NCI-H526 (cell line): ENCODE measurements at places on chromosomes 16 and 17.

GRCh38 chr17:34201767-34202166 is 53.3 kb upstream of the CCL2 start:
- DNase-seq: no peak

DNA sequence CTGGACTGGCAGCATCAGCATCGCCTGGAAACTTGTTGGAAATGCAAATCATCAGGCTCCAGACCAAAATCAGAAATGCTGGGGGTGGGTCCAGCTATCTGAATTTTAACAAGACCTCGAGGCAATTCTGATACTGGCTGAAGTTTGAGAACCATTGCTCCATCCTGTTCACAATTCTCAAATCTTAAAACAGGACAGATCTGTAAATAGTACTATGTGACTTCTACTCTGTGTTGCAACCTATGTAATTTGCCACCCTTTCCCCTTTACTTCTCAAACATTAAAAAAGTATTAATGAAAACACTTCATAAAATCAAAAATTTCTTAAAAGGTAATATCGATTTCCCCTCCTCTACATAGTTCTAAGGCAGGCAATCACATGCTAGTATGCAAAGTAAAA is 28.5 kb downstream of the CACNG1 start:
- no peak for DNase-seq

DNA sequence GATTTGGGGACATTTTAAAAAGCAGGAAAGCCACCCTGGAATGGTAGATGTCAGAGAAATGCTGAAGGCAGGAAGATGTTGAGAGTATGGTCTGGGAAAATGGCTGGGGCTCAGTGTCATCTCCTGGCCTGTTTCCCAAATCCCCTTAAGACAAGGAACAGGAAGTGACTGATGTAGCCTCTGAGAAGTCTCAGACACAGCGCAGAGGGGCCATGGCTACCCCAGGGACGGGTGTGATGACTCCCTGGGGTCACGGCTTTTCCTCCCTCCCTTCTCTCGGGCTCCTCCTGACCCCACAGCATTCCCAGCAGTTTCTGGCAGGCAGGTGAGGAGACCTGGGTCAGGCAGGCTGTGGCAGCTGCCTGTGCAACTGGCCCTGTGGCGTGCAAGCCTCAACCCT is 45.4 kb downstream of the RAP1GAP2 start:
- no peak for DNase-seq

- no peak for DNase-seq
Observed at GRCh38 chr16:73126525-73126853, 78.6 kb upstream of the ZFHX3 start.

GRCh38 chr16:73196670-73197069 is 148.7 kb upstream of the ZFHX3 start:
- peak; percentile 79 for DNase-seq

GRCh38 chr17:57130708-57131461 is 45.8 kb downstream of the AKAP1 start:
- peak; percentile 86 for DNase-seq

- DNase-seq: no peak
Observed at GRCh38 chr16:68734782-68735181, 2.3 kb upstream of the CDH1 start.

- no peak for DNase-seq
Observed at GRCh38 chr17:15278924-15279477, 13.9 kb upstream of the PMP22 start.

- DNase-seq: no peak
Observed at GRCh38 chr16:4283939-4284338, 11.1 kb upstream of the TFAP4 start.

DNA sequence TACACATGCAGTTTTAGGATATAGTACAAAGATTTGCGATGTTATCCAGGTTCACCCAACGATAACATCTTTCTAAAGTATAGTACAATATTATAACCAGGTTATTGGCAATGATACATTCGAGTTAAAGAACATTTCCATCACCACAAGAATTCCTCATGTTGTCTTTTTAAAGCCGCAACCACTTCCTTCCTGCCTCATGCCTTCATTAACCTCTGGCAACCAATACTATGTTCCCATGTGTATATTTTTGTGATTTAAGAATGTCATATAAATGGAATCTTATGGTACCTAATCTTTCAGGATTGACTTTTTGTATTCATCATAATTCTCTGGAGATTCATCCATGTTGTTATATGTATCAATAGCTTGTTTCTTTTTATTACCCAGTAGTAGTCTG is 1183.2 kb downstream of the CDH11 start:
- no peak for DNase-seq

- no peak for DNase-seq
Observed at GRCh38 chr17:55814377-55814776, 63.5 kb downstream of the PCTP start.

- DNase-seq: peak; percentile 45
Observed at GRCh38 chr17:77054936-77055335, 85.8 kb upstream of the SEC14L1 start.

GRCh38 chr16:53761962-53762703 is 58.2 kb downstream of the FTO start:
- DNase-seq: no peak

DNA sequence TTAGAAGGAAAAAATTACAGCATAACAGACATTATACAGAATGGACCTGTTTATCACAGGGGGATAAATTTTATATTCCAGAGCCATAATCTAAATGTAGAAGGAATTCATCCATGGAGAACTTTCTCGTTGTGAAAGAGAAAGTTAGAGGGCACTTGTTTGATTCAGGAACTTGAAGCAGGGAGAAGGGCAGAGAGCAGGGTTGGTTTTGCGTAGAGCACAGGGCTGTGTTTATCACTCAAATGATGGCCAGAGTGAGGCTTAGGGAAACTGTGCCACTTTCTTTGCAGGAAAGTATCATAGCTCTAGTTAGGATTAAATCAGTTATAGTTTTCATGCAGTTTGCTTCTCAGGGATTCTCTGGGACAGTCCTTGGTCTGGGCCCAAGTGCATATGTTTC is 29.1 kb upstream of the MED13 start:
- DNase-seq: no peak

- DNase-seq: no peak
Observed at GRCh38 chr17:67055041-67055443, 10.7 kb downstream of the CACNG1 start.

- DNase-seq: no peak
Observed at GRCh38 chr17:47270946-47271705, 17.5 kb downstream of the ITGB3 start.

GRCh38 chr16:29943846-29944799 is 17.8 kb upstream of the TMEM219 start:
- peak; percentile 54 for DNase-seq

- DNase-seq: no peak
Observed at GRCh38 chr16:9824200-9825068, 357.8 kb downstream of the GRIN2A start.

- no peak for DNase-seq
Observed at GRCh38 chr16:87330257-87330624, 13.0 kb upstream of the C16orf95 start.

GRCh38 chr17:51435171-51435552 is 174.8 kb downstream of the UTP18 start:
- DNase-seq: no peak

GRCh38 chr17:58233543-58233942 is 4.8 kb upstream of the LPO start:
- no peak for DNase-seq

GRCh38 chr17:8223356-8224126 is 13.2 kb upstream of the AURKB start:
- peak; percentile 39 for DNase-seq

DNA sequence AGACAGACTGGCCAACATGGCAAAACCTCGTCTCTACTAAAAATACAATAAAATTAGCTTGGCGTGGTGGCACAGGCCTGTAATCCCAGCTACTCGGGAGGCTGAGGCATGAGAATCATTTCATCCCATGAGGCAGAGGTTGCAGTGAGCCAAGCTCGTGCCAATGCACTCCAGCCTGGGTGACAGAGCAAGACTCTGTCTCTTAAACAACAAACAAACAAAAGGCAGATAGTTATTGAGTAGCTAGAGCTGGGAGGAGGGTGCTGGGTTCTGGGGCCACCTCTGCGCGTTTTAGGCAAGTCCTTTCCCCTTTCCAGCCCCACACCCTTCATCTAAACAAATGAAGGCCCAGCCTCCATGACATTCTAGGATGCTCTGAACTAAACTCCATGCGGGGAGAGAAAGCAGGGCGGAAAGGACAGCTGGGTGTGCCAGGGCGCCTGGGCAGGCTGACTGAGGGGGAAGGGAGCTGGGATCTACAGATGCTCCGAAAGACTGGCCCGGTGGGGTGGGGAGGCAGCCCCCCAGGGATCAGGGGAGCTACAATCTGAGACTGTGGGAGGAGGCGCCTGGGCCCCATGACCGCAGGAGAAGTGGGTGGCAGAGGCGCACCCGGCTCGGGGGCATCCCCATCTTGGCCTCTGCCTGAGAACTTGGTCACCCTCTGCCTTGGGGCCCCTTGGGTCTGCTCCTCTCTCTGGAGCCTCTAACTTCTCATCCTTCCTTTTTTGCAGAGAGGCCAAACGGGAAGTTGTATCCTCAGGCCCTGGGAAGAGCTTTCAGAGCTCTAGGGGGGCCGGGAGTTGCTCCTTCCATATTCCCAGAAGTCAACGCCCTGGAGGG is 910 bp downstream of the ITGAL start:
- no peak for DNase-seq

- no peak for DNase-seq
Observed at GRCh38 chr16:11051879-11052808, 107.8 kb downstream of the CLEC16A start.

GRCh38 chr17:75325827-75326225 is 36.6 kb upstream of the SLC25A19 start:
- DNase-seq: no peak

DNA sequence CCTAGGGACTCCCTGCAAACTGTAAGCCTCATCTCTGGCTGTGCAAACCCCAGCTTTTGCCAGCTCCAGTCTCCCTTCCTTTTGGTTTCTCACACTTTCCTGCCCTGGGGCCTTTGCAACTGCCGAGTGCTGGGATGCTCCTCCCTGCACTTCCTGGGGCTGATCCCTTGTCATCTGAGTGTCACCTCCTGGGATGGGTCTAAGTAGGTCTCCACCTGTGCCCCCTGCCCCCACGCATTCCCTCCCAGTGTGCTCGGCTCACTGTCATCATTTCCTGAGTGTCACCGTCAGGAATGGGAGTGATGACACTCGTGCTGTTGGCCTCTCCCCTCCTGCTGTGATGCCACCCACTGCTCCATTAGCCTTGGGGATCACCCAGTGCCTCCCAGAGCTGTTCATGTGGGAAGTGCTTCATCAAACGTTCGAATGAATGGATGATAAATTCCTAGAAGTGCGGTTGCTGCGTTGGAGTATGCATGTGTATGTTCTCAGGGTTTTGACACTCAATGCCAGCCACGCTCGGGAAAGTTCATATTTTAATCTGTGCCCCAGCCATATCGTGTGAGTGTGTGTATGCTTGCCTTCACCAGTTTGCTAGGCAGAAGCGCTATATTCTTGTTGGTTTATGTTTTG is 189.9 kb downstream of the NTN1 start:
- no peak for DNase-seq

GRCh38 chr17:66438101-66438500 is 135.7 kb downstream of the PRKCA start:
- no peak for DNase-seq

DNA sequence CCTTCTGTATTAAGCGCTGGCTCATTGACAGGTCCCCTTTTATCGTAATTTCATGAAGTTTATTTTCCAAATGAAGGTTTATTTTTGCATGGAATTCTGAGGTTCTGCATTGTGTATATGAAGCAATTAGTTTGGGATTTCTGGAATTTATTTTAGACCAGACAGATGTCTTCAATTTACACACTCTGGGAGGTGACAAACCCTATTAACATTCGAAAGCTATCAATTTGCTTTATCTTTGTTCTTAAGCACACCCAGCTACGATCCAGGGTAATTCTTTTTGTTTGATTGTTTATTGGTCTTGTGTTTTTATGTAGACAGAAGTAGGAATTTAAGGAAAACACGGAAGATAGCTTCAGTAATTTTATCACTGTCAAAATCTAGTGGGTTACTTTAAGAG is 264.6 kb downstream of the HS3ST3A1 start:
- DNase-seq: no peak

DNA sequence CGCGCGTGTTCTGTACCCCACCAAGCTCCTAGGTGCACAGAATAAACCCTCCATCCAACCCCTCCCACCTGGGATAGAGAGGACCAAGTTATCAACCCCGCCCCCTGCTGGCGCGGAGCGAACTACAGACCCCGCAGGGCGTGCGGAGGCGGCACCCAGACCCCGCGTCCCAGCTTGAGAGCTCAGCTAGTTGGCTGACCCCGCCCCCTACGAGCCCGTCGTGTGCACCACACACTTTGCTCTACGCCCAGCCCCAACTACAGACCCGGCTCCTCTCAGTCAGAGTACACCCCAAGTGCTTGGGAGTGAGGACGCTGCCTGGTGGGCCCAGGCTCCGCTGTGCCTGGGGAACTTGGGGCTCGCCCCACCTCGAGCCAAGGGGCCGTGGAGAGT is 1.5 kb downstream of the GRIN2A start:
- DNase-seq: no peak

DNA sequence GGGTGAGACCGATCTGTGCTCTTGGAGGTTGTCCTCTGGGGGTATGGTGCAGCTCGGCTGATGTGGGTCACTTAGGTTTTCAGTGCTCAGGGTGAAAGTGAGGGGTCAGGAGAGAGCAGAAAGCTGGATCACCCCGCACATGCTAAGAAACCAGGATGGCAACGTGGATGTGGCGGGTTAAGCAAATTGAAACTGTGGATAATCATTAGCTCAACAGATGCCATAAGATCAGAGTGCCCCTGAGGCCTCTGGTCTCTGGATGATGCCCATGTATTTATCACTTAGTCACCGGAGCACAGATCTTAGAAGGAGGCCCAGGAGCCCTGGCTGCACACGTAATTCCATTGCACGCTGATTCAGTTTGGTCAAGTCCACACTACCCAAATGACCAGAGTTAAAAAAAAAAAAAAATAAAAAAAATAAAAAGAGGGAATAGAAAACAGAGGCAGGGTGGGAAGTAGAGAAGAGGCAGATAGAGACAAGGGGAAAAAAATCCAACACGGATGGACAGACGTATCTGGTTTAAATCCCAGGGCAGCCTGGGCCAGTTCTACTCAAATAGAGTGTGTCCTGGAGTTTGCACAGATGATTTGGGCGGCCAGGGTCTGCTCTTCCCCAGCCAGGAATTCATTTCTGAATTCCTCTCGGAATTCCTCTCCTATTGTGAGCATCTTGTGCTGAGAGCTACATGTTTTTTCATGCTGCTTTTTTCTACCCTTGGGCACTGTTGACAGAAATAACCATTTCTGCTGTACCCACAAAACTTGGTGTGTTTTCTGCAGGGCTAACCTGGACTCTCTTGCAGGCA is 378.3 kb downstream of the CPPED1 start:
- no peak for DNase-seq
